ENCODE measurements at places on chromosomes 1 and 21.

DNA sequence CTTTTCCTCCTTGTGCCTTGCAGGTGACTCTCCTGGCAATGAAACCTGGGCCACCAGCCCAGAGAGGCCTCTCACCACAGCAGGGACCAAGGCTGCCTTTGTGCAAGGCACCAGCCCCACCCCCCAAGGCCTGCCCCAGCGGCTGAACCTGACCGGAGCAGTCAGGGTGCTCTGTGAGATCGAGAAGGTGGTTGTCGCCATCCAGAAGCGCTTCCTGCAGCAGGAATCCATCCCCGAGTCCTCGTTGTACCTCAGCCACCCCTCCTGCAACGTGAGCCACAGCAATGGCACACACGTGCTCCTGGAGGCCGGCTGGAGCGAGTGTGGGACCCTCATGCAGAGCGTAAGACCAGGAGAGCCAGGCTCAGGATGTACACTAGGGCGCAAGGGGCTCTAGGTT lies 51.7 kb downstream of the UMODL1 start:
- DNase-seq = no peak

- DNase-seq = no peak
Measured at GRCh38 chr1:159084867-159085266, 8.3 kb upstream of the AIM2 start.

DNA sequence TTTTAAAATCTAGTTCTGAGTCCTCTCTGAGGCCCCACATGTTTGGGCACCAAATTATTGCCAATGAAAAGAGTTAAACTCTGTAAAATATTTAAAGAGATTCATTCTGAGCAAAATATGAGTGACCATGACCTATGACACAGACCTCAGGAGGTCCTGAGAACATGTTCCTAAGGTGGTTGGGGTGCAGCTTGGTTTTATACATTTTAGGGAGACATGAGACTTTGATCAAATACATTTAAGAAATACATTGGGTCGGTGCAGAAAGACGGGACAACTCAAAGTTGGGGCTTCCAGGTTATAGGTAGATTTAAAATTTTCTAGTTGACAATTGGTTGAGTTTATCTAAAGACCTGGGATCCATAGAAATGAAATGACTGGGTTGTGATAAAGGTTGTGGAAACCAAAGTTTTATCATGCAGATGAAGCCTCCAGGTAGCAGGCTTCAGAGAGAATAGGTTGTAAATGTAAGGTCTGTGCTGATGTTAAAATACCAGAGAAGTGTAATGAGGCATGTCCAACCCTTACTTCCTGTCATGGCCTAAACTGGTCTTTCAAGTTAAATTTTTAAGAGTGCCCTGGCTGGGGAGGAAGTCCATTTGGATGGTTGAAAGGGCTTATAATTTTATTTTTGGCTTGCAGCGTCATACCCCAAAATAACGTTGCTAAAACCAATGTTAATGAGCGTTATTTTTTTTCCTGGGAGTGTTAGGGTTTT lies 274.9 kb downstream of the NUF2 start:
- no peak for DNase-seq

- no peak for DNase-seq
Measured at GRCh38 chr1:66240491-66241484, 293.2 kb upstream of the SGIP1 start.

Data from NCI-H1436 treated with DMSO at 0.1 percent for 48 hours (cell line).